ENCODE measurements at places on chromosomes 7 and 10. TPM values are rescaled to one million over a fixed set of nuclear protein-coding genes. Genes with fewer than 3 reads are reported as not detected.

Gene CAMK1D
- 22.5 TPM for total RNA-seq

Gene CYP2C19
- not detected for total RNA-seq

Gene UPK3B
- total RNA-seq = 16.6 TPM

Gene PRR15
- 4.1 TPM for total RNA-seq

Gene SPDYE9
- total RNA-seq = not detected

Gene PDCD11
- total RNA-seq = 21.6 TPM

Gene FAM221A
- total RNA-seq = 10.3 TPM

Gene INSYN2A
- total RNA-seq = not detected

GRCh38 chr7:105296491-105296890 lies 92.2 kb downstream of the SRPK2 start:
- no peak for DNase-seq

DNA sequence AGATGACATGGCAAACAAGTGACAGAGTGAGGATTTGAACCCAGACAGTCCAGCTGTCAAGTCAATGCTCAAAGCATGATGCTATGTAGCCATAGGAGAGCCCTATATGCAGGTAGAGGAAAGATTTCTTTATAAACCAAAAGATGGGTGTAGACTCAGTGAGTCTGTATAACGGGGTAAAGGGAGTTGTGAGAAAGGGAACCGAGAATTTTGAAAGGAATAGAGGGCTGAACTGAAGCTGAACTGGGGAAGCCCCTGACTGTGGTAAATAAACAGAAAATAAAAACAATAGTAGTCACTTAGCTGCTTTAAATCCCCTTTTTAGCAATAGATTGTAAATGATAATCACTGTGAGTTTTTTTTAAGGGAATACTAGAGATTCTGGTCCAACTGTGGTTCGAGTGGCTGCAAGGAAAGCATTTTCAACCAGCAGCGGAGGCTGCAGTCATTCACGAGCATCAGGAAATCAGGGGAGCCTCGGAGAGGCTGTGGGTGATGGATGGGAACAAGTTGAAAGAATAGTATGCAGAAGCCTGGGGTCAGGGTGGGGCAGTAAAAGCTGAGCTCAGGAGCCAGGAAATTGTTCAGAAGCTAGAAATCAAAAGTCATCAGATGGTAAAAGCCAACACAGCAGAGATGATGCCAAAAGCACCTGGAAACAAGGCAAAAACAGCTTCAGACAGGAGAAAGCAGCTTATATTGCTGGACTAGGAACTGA lies 393.5 kb downstream of the GFRA1 start:
- DNase-seq = no peak

GRCh38 chr7:35251606-35252310 lies 2.1 kb downstream of the TBX20 start:
- DNase-seq = no peak

DNA sequence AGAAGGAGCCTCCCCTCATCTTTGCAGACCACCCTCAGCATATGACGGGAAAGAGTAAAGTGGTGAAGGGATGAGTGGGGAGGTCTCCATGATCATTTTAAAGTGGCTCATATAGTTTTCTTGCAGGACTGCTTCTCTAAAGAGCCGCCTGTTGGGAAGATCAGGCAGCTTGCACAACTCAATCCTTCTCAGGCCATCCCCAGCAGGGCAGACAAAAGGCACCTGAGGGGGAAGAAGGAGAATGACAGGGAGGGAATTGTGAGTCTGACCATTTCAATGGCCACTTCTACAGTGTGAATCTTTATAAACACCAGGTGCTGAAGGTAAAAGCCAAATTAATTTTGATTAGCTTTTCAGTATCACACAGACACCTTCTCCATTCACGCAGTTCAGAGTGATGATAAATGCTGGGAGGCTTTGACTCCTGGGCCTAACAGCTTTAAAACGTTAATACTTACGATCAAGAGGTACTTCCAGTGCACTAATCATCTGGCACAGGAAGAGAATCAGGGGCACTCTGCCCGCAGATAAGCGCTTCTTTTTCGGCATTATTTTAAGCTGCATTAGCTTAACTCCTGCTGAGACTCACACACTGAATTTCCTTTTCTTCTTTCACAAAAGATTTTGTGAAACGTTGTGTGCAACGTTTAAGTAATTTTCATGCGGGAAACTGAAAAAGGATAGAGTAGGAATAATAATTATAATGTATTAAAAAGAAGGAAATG lies 109.5 kb upstream of the LAMB4 start:
- no peak for DNase-seq

GRCh38 chr10:60130130-60130579 lies 223.8 kb upstream of the CCDC6 start:
- DNase-seq = no peak

DNA sequence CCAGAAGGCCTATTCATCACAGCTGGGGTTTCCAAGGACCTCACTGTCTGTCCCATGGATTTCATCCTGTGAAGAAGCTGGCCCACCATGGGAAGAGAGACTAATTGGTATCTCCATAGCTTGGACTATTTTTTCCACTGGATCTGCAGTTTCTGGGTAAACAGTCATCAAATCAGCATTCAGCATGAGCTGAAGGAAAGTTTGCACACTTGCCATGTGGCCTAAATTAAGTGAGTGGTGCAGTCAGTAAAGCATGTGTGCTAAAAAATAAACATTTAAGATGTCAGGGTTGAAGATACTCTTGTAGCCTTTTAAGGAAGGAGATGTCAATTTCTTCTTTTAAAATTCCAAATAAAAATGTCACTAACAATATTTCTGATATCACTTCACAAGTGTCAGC lies 381.1 kb upstream of the ZMIZ1 start:
- no peak for DNase-seq

Measured in lower lobe of right lung (tissue), 2 donors.